Dorsolateral prefrontal cortex (tissue), 122 donors: ENCODE measurements at places on chromosomes 2 and 18. TPM values are rescaled to one million over a fixed set of nuclear protein-coding genes. Genes with fewer than 3 reads are reported as not detected.

GRCh38 chr2:23426263-23426905, 41.4 kb downstream of the KLHL29 start:
- DNase-seq: no peak

GRCh38 chr2:64143169-64144056, 807 bp downstream of the PELI1 start:
- peak; percentile 25 for DNase-seq

GRCh38 chr2:88176352-88176984, 6.3 kb downstream of the THNSL2 start:
- DNase-seq: no peak

DNA sequence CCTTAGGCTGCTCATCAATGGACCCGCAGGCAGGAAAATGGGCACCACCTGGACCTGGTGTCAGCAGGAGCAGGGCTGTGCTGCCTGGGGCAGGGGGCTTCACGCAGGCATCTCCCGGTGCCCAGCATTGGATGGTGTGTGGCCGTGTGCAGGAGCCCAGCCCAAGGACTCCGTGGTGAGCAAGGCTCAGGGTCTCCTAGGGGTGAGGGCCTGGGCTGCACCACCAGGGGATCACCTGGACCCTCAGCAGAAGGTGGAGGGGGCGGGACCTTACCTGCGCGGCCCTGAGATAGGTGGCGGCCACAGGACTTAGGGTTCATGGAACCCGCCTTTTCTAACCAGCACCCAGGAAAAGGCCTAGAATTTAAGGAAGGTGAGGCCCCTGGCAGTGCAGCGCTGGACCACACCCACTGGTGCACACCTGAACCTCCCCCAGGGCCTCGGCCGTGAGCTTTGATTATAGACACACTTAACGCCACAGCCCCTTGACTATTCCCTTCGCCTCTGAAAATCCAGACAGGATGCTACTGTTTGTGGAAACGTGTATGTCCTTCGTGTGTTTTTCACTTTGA, 89.0 kb downstream of the TMEM18 start:
- no peak for DNase-seq

DNA sequence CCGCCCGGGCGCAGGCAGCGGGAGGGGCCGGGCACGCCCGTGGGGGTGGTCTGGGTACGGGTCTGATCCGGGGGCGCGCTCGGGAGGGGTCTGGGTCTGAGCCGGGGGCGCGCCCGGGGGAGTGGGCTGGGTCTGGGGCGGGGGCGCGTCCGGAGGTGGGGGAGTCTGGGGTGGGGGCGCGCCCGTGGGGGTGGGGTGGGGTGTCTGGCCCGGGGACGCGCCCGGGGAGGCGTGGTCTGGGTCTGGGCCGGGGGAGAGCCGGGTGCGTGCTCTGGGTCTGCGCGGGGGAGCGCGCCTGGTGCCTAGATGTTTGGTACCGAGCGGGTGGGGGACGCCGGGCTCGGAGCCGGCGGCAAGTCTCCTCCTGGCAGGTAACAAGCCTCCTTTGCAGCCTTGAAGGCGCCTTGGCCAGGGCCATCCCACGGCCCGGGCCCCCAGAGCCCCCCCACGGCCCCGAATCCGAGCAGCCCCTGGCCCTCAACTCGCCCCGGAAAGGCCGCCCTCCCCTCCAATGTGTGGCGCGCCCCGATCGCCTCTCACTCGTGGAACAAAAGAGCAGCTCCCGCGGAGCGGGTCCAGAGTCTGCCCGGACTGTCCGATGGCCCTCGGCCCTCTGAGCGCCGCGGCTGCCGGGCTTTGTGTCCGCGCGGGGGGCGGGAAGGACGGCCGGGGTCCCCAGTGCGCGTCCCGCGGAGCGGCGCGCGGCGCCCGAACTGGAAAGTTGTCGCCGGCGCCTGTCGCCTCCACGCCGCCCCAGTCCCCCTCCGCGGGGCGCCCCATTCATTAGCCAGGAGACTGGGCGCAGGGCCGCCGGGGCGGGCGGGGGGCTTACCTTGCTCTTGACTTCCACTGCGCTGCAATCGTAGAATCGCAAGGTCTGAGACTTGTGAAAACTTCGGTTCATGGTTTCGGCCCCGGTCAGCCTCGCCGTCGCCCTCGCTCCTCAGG, 595 bp downstream of the PARD6G start:
- DNase-seq: no peak

DNA sequence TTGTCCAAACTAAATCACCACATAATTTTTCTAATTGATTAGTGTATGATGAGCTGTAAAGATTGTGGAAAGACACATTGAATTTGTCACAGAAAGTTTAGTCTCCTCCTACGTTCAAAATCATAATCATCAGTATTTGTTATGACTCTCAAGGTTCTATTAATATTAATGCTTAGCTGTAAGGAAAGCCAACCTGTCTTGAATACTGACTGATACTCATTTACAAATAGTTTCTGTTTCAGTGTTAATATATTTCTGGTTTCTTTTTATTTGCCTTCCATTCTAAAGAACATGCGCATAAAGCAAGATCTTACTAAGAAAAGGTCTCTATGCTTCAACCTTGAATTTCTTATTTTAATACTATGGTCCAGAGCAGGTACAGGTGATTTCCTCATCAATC, 55.1 kb downstream of the CPS1 start:
- DNase-seq: no peak

GRCh38 chr2:236805800-236806531, 236.3 kb downstream of the ACKR3 start:
- DNase-seq: no peak

Gene CNDP1
- total RNA-seq: 212 TPM

Gene SCG2
- 69.3 TPM for total RNA-seq
